Brain pericyte (primary cell): ENCODE measurements at places on chromosomes 11 and 22.

- no peak for DNase-seq
Measured at GRCh38 chr22:43315687-43316217, 27.4 kb downstream of the SCUBE1 start.

GRCh38 chr11:120465921-120466534 lies 45.5 kb upstream of the GRIK4 start:
- DNase-seq: no peak

- DNase-seq: no peak
Measured at GRCh38 chr11:112826026-112826425, 135.2 kb upstream of the NCAM1 start.

- DNase-seq: no peak
Measured at GRCh38 chr11:47161134-47161854, 15.4 kb downstream of the ARFGAP2 start.

GRCh38 chr22:50697667-50698506 lies 25.3 kb downstream of the SHANK3 start:
- no peak for DNase-seq

GRCh38 chr22:26663374-26663923 lies 6.1 kb downstream of the MIAT start:
- no peak for DNase-seq

- DNase-seq: no peak
Measured at GRCh38 chr11:122354025-122354697, 238.1 kb upstream of the BLID start.

- DNase-seq: no peak
Measured at GRCh38 chr11:118633319-118633690, 25.9 kb downstream of the PHLDB1 start.

- no peak for DNase-seq
Measured at GRCh38 chr22:29312218-29313125, 3.0 kb downstream of the RASL10A start.

DNA sequence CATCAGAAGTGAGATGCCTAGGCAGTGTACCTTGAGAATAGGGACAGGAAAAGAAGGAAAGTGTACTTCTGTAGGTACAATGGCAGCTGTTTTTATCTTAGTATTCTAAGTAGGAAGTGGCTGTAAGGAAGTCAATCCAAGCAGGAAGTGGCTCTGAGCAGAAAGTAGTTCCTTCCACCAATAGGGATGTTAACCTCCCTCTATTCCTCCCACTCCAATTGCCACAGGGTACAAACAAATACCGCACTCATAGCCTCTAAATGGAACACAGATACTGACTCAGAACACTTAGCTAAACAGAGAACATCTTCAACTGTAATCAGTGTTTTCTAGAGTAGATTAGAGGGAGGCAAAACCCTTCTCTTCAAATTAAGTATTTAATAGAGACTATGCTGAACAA lies 10.6 kb downstream of the LRRC55 start:
- no peak for DNase-seq

DNA sequence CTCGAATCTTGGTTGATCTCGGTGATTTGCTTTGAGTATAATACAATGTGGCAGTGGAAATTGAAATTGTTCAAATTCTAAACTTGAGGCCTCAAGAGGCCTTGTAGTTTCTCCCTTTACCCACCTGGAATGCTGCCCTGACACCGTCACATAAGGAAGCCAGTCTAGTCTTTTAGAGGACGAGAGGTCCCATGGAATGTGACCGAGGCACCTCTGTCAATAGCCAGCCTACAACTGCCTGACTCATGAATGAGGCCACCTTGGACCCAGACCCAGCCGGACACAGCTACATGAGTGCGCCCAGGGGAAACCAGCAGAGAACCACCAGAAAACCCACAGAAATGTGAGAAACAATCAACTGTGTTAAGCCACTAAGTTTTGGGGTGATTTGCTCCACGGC lies 52.5 kb downstream of the RPL27A start:
- DNase-seq: no peak

GRCh38 chr11:95095858-95096587 lies 6.4 kb downstream of the ENDOD1 start:
- DNase-seq: no peak

DNA sequence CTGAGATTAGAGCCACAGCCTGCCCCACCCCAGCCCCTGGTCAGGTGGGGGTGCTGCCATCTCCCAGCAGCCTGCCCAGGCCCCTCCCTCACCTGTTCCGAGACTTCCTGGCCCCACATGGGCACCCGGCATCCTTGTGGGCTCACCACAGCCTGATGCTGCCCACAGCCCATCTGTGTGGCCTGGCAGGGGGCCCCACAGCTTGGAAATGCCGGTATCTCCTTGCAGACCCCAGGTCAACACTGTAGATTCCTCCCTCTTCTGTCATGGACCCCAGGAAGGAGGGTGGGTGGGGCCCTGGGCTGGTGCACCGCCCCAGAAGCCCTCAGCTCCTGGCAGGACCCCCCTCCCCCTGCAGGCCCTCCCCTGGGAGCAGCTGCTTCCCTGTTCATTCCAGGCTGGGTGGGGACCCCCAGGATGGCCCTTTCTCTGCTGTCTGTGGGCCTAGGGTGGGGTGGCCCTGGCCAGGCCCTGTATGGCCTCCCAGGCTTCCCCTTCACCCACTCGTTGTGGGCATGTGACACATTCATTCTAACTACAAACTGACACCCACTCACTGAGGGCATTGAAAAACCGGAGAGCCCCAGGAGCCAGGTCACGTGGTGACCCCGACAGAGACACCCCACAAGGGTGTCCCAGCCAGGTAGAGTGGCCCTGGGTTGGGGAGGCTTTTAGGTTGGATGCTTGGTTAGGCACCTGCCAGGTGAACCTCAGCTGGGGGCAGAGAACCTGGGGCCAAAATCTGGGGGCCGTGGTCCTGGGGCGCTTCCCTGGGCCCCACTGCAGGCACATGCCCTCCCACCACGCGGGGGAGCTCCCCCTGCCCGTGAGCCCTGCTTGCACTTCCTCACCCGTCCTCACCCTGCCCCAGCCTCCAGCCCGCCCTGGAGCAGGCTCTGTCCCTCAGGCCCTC lies 44.1 kb upstream of the CCDC188 start:
- DNase-seq: no peak

- DNase-seq: peak; percentile 98
Measured at GRCh38 chr11:28107750-28108618, at the start of the genes KIF18A and METTL15. KIF18A (minus strand) TSS chr11:28108156; CDS start chr11:28097947, 10,209 bp downstream. METTL15 (plus strand) TSS chr11:28108388; CDS start chr11:28113335, 4,947 bp downstream.

GRCh38 chr11:83007909-83008580 lies 63.7 kb downstream of the RAB30 start:
- DNase-seq: no peak

GRCh38 chr11:16788141-16789062 lies 50.0 kb downstream of the C11orf58 start:
- DNase-seq: no peak

- no peak for DNase-seq
Measured at GRCh38 chr22:26380072-26380830, 48.8 kb upstream of the ASPHD2 start.

GRCh38 chr11:12640355-12640754 lies 33.9 kb upstream of the TEAD1 start:
- no peak for DNase-seq

DNA sequence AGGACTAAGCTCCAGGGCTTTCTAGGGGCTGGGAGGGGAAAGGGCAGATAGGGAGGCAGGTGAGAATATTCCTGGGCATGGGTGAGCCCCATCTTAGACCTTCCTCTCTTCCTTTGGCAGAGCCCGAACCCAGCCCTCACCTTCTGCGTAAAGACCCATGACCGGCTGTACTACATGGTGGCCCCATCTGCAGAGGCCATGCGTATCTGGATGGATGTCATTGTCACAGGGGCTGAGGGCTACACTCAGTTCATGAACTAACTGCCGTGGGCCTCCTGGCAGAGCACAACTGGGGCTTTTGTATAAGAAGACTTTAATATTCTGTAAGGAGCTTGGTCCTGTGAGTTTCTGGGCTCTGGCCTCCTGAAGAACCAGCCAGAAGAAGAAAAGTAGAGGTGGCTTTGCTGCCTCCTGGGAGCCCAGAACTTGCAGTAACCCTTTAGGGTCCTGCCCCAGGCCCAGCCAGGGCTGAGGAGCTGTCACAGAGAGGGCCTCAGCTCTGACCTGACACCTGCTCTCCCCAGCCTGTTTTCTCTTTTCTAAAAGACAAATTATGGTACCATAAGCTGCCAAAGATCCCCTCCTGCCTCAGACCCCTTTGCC lies 22.8 kb downstream of the TREH start:
- no peak for DNase-seq

DNA sequence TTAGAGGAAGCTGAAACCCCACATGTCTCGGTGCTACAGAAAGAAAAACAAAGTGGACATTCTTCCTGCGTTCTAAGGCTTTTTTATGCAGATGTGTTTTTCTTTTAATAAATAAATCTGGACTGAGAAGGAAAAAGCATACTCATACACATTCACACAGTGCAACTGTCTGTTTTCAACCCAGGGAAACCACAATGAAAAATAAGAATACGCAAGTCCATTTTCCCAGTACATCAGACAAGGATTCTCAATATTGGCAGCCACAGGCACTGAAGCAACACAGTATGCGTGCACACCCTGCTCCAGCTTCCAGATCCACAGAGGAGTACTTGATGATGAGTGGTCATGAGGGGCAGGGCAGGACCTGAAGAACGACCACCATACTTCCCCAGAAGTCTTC lies 86.9 kb downstream of the ETS1 start:
- no peak for DNase-seq

DNA sequence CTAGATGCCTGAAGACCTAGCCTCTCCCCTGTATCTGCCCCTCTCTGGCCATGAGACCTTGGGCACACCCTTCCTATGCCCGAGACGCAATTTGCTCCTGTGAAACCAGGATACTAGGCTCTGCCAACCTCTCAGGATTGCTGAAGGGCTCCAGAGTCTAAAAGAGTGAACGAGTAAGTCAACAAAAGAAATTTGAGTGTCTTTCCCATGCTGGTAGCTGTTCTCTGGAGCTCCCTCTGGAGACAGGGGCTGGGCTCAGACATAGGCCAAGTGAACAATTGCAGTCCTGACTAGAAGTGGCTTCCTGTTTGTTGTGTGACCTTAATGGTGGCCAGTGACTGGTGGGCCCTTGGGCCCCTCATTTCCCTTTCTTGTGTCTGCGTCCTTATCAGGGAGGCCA lies 189.0 kb upstream of the NARS2 start:
- no peak for DNase-seq

DNA sequence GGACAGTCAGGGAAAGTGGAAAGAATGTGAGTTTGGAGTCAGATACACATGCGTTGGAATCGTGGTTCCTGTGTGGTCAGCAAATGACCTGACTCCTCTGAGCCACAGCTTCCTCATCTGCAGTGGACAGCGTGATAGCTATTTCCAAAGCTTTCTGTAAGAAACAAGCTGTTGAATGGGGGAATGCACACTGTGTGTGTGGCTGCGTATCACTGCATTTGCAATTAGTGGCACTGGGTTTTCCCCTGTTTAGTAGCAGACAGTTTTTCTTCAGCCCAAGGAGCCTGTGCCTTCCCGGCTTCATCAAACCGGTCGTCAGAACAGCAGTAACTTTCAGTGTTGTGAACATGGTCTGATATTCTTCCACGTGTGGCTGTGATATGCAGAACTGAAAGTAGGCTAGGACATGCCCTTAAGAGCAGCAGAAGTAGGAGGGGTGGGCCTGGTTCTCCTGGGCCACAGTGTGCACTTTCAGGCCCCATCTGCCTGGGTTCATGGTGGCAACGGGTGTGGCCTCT lies 121.5 kb downstream of the RRAS2 start:
- DNase-seq: no peak

GRCh38 chr11:94433049-94433448 lies 31.8 kb upstream of the GPR83 start:
- DNase-seq: no peak

GRCh38 chr11:131109790-131110189 lies 193.5 kb upstream of the SNX19 start:
- DNase-seq: no peak

- no peak for DNase-seq
Measured at GRCh38 chr22:44108806-44109385, 71.8 kb upstream of the PARVG start.

- DNase-seq: peak; percentile 86
Measured at GRCh38 chr11:130522284-130522961, 74.0 kb downstream of the ADAMTS15 start.

GRCh38 chr11:4577761-4578160 lies 3.8 kb upstream of the OR52I2 start:
- DNase-seq: no peak

DNA sequence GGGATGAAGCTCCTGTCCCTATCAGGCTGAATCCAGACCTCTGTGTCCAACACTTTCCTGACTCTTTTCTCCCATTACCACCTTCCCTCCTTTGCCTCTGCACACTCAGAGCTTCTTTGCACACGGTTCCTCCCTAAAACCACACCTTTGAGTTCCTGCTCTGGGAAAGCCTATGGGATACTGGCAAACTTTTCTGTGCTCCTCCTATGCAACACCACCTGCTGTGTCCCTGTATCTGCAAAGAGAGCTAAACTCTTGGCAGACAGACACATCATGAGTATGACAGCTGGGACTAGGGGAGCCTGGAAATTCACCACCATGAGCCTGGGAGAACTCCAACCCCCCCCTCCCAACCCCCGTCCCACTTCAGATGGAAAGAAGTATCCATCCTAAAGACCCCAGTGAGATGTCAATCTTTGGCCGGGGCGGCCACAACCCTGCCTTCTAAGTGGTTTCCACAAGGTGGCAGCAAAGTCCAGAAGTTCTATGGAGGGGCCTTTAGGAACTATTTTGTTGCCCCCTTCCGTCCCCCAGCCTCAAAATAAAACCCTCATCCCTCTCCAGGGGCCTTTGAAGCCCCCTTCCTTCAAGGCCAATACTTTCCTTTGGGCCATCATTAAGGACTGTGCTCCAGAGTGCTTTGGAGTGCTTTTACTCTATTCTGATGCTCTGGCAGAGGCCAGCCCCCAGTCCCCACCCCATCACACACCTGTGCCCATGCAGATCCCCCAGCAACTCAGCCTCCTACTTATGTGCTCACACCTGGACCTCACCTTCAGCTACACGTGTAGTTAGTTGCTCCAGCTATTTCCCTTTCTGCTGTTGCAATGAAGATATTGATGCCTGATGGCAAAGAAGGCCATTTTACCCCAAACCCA lies 19.4 kb downstream of the HTR3A start:
- DNase-seq: no peak

DNA sequence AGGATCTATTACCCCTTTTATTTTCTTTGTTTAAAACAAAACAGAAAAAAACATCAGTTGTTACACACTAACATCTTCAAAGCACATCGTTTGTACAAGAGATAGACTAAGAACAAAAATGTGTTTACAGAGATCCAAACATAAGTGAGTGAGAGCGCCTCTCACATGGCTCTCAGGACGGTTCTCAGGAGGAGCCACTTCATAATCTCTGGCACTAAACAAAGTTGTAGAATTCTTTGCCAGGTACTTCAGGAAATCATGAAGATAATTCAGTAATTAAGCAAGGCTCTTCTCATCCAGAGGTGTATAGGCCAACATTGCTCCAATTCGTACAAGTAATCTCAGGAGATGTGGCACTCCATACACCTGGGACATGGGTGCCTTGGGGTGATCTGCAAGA lies 29.8 kb downstream of the PDE3B start:
- no peak for DNase-seq
